ENCODE measurements at places on chromosomes 5 and 9.
A peak's percentile ranks its signal among the peaks of the same experiment; 100 is the strongest.

- H3K4me1 ChIP-seq = peaks cover 4% of the 10 kb centered on the region
- no peaks in the 10 kb centered on the region for H3K27me3 ChIP-seq
- H3K4me3 ChIP-seq = no peak overlapping the region
- H3K27ac ChIP-seq = no peak overlapping the region
- no peak for DNase-seq
Observed at GRCh38 chr9:93236541-93237206, 52.7 kb downstream of the WNK2 start.

DNA sequence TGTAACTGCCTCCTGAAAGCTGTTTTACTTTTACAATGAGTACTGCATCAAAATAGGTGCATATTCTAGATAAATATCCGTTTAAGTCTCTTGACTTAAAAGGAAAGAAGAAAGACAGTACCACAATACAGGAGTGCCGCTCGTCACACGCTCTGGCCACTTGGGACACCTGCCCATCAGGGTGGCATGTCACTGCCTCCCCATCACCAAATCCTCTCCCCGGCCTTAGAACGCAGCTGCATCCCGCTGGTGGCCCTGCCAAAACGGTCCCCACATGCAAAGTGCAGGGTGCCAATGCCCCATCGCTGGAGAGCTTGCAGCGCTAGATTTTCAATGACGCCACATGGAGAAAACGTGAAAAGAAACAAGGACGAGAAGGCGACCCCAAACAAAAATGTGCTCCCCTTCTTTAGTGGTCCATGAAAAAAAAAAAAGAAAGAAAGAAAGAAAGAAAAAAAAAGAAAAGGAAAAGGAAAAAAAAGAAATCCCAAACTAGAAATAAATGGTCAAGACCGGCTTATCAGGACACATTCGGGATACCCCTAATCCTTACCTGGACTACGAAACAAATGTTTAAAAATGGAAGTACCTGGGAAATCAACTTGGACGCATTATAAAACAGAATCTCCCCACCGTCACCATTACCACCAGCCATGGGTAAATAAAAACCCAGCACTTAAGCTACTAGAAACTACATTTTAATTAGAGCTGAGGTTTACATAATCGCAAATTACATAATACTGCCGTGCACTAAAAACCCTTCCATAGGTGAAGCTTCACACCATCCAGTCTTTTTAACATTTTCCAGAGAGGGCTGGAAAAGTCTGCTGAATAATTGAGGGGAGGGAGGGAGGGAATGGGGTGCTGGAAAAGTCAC is 1.0 kb downstream of the ANKH start:
- peaks cover 16% of the 10 kb centered on the region for H3K4me1 ChIP-seq
- H3K27me3 ChIP-seq = peaks cover 42% of the 10 kb centered on the region
- peak overlapping the region; percentile 82 for H3K4me3 ChIP-seq
- no peak for DNase-seq
- no peaks in the 10 kb centered on the region for H3K36me3 ChIP-seq

DNA sequence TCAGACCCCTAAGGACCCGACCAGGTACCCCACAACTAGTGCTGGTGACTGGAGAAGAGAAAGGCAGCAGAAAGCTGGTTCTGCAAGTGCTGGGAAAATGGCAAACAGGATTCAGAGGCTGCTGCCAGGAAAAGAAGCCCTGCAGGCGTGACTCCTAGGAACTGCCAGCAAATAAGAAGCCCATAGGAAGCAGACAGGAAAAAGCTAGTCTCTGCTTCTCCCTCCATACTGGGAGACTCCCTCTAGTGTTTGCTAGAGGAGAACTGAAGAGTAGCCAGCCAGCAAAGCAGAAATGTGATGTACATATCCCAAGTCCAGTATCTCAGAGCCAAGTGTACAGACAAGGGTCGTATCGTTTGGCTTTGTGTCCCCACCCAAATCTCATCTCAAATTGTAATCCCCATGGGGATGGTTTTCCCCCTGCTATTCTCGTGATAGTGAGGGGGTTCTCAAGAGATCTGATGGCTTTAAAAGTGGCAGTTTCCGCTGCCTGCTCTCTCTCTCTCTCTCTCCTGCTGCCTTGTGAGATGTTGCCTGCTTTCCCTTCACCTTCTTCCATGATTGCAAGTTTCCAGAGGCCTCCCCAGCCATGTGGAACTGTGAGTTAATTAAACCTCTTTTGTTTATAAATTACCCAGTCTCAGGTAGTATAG is 38.1 kb upstream of the TUSC1 start:
- H3K36me3 ChIP-seq = no peaks in the 10 kb centered on the region
- no peaks in the 10 kb centered on the region for H3K27me3 ChIP-seq
- no peak overlapping the region for H3K4me3 ChIP-seq
- H3K27ac ChIP-seq = peak overlapping the region; percentile 32
- peaks cover 18% of the 10 kb centered on the region for H3K4me1 ChIP-seq
- DNase-seq = peak; percentile 28

GRCh38 chr9:138112090-138112748 is 234.6 kb downstream of the CACNA1B start:
- H3K36me3 ChIP-seq = peaks cover 30% of the 10 kb centered on the region
- no peak overlapping the region for H3K27ac ChIP-seq
- H3K27me3 ChIP-seq = peaks cover 11% of the 10 kb centered on the region
- DNase-seq = no peak
- H3K4me1 ChIP-seq = no peaks in the 10 kb centered on the region

GRCh38 chr9:84822589-84823233 is 153.2 kb downstream of the NTRK2 start:
- peaks cover 3% of the 10 kb centered on the region for H3K27me3 ChIP-seq
- no peaks in the 10 kb centered on the region for H3K36me3 ChIP-seq
- no peak overlapping the region for H3K27ac ChIP-seq
- no peak overlapping the region for H3K4me3 ChIP-seq
- peaks cover 16% of the 10 kb centered on the region for H3K4me1 ChIP-seq
- DNase-seq = no peak

DNA sequence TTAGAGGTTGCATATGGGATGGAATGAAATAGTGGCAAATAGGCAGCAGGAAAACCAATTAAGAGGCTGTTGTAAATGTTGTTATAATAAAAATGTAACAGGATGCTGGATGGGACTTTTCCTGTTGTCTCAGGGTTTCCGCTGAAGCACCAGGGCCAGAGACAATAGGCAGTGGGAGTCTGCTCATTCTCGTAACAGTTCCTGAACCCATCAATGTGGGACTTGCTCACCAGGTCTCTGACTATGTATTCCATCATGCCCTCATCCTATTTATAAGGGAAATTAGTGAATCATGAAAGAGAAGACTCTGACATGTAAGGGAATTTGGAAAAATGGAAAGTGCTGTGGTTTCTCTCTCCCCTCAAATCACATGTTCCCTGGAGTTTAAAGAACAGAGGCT is 23.5 kb upstream of the SSBP2 start:
- H3K27ac ChIP-seq = no peak overlapping the region
- H3K27me3 ChIP-seq = no peaks in the 10 kb centered on the region
- peaks cover 13% of the 10 kb centered on the region for H3K4me1 ChIP-seq
- no peak for DNase-seq
- no peak overlapping the region for H3K4me3 ChIP-seq
- H3K36me3 ChIP-seq = peaks cover 16% of the 10 kb centered on the region

DNA sequence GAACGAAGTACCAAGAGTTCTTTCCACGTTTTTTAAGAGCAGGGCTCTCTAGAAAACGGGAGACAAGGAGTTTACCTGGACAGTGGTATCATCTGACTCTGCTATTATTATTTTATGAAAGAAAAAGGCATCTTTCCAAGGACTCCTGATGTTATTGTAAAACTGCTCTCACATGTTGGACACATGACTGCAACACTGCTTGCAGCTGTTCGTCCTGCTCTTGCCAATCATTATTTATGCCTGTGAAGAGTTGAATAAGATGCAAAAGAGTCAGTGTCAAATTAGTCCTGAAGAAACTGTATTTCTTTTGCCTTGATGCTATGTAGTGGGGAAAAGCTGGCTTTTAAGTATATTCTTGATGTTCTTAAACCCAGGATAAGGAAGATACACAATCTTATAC is 284.5 kb upstream of the PTGER4 start:
- no peaks in the 10 kb centered on the region for H3K36me3 ChIP-seq
- H3K4me1 ChIP-seq = no peaks in the 10 kb centered on the region
- no peak overlapping the region for H3K27ac ChIP-seq
- no peak overlapping the region for H3K4me3 ChIP-seq

DNA sequence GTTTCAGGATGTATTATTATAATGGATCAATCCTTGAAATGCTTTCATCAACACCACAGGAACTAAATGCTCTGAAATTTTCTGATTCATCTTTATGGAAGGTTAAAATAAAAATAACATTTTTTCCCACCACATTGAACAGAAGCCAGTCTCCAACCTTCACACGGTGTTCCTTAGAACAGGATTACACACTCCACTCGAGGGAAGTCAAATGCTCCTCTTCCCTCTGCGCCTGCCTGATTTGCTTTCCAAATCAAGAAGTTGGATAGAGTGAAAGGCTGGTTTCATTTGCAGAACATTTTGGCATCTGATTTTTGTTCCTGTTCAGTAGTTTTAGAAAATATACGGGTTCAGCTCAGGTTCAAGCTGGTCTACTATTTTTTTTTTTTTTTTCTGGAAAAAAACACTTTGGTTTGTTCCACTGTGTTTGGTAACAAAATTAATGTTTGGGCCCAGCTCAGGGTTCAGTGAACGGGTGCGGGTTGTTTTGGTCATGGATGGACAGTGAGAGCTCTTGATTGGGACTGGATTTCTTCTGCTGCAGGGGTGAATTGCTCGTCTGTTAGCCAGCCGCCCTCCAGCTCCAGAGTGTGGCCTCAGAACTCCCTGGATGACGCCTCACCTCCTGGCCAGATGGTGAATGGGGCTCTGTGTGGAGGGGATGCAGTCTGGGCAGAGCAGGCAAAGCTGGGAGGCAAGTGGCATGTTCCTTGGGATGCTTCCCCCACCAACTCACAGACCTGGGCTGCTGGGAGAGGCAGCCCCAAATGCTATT is 82.4 kb upstream of the STC2 start:
- peaks cover 20% of the 10 kb centered on the region for H3K27me3 ChIP-seq
- no peak for DNase-seq
- H3K4me3 ChIP-seq = no peak overlapping the region
- H3K36me3 ChIP-seq = 0 out of 2 replicates have a peak, but pooled peaks cover 6% of the 10 kb centered on the region

- H3K4me3 ChIP-seq = no peak overlapping the region
- DNase-seq = no peak
- H3K36me3 ChIP-seq = peaks cover 9% of the 10 kb centered on the region
Observed at GRCh38 chr5:74095871-74096270, 469.9 kb downstream of the ARHGEF28 start.

DNA sequence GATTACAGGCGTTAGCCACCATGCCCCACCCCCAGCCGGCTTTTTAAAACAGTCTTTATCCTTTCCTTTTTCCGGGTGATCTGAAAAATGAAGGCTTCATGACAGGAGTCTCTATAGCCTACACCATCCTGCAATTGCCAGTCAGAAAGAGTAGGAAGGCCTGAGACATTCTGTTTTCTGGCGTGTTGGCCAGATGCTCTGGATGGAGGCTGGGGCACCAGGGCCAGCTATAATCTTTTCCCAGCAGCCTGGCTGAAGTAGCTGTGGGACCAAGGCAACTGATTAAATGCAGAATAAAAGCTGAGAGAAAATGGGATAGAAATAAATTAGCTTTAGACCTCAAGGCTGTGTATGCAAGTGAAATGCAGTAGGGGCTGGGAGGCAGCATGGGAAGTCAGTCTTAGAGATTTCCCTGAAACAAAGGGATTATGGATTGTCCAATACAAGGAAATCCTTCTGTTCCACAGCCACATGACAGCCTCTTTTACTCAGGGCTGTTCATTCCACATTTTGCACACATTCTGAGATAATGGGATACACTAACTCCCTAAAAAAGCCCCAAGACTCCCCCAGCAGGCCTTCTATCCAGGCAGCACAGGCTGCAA is 116.0 kb upstream of the LRRTM2 start:
- no peak overlapping the region for H3K4me3 ChIP-seq
- no peak overlapping the region for H3K27ac ChIP-seq
- no peak for DNase-seq
- H3K4me1 ChIP-seq = no peaks in the 10 kb centered on the region

GRCh38 chr5:72252008-72252407 is 68.0 kb downstream of the MRPS27 start:
- H3K27ac ChIP-seq = no peak overlapping the region
- H3K4me3 ChIP-seq = no peak overlapping the region
- H3K4me1 ChIP-seq = peaks cover 12% of the 10 kb centered on the region
- H3K36me3 ChIP-seq = no peaks in the 10 kb centered on the region

DNA sequence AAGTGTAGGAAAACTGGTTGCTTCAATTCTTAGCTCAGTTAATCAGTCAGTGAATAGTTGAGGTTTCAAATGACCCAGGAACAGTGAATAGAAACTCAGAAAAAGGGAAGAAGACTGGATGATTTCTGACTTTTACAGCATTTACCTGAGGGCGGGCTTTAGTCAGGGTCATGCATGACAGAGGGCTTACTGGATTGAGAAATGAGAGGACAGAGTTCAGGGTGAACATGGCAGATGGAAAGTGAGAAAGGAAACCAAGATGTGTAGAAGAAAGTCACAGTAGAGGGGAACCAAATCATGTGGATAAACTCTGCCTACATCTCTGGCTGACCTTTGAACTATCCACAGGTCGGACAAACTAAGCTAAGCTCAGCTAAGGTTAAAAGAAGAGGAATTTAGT is 596.0 kb downstream of the SEMA5A start:
- no peak overlapping the region for H3K27ac ChIP-seq
- no peaks in the 10 kb centered on the region for H3K36me3 ChIP-seq
- H3K4me1 ChIP-seq = no peaks in the 10 kb centered on the region
- no peak for DNase-seq
